ENCODE measurements at places on chromosomes 11 and 22.

DNA sequence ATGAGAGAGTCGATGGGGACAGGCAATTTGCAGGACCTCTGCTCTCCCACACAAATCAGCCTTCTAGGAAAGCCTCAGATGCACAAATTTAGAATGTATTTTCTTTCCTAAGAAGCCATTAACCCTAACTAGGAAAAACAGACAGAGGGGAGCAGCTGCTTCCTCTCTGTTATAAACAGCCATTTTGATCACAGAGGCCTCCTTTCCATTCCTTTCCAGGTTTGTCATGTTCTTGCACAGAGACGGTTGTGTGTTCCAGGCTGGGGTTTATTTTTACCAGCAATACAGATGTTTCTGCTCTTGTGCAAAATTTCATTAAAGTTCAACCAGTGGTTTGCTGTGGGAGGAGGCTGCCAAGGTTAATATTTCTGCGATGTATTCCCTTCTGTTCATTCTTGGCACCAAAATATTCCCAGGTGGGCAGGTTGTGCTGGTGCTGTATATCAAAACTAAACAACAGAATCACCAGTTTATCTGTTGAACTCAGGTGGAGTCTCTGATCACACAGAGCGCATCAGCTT, 90.2 kb downstream of the NAV2 start:
- no peak overlapping the region for H3K27ac ChIP-seq
- no peaks in the 10 kb centered on the region for H3K36me3 ChIP-seq
- DNase-seq, result no peak

DNA sequence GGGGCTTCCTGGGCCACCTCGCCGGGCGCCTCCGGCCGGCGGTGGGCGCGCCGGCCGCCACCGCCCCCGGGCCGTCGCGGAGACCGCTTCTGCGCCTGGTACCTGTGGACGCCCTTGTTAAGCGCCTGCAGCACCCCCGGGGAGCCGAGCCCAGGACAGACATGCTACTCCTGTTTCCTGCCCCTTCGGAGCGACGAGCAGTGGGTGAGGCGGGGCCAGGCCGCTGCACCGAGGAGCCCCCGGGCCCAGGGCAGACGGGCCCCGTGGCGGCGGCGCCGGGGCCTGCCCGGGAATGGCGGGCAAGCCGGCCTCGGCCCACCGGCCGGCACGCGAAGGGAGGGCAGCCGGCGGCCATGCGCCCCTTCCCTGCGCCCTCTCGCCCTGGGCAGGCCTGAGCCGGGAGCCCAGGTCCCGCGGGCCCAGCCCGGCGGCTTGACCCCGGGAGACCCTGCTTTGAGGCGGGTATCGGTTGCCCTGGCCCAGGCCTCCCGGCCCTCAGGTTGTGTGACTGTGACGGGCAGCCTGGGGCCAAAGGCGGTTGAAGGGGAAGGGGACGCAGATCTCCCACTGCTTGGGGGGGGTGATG, 789 bp upstream of the KDM2A start:
- no peaks in the 10 kb centered on the region for H3K27me3 ChIP-seq
- peak; percentile 41 for DNase-seq
- H3K36me3 ChIP-seq, result no peaks in the 10 kb centered on the region
- H3K27ac ChIP-seq, result peak overlapping the region; percentile 84
- H3K4me1 ChIP-seq, result peaks cover 6% of the 10 kb centered on the region

GRCh38 chr22:37206118-37206840, 6.0 kb downstream of the SSTR3 start:
- H3K4me3 ChIP-seq, result no peak overlapping the region
- H3K36me3 ChIP-seq, result no peaks in the 10 kb centered on the region
- no peak for DNase-seq
- H3K4me1 ChIP-seq, result peaks cover 9% of the 10 kb centered on the region
- no peak overlapping the region for H3K27ac ChIP-seq

GRCh38 chr22:45497351-45498145, 5.1 kb upstream of the FBLN1 start:
- DNase-seq, result no peak
- no peaks in the 10 kb centered on the region for H3K36me3 ChIP-seq
- no peak overlapping the region for H3K4me3 ChIP-seq

DNA sequence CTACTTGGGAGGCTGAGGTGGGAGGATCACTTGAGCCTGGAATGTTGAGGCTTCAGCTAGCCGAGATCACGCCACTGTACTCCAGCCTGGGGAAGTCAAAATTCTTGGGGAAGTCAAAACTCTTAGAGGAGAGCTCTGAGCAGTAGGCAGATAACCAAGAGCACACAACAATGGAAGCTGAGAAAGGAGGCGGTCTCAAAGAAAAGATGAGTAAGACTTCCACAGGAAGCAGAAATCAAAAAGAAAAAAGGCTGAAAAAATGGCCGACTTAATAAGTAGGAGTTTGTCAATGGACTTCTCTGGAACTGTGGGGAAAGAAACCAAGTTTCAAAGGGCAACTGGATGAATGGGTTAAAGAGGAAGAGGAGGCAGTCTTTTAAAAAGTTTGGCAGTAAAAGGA, 32.1 kb downstream of the RAB30 start:
- no peaks in the 10 kb centered on the region for H3K36me3 ChIP-seq
- no peaks in the 10 kb centered on the region for H3K27me3 ChIP-seq
- no peak overlapping the region for H3K27ac ChIP-seq
- no peak overlapping the region for H3K4me3 ChIP-seq

- H3K4me3 ChIP-seq, result no peak overlapping the region
- no peak overlapping the region for H3K27ac ChIP-seq
- H3K36me3 ChIP-seq, result no peaks in the 10 kb centered on the region
- no peak for DNase-seq
- no peaks in the 10 kb centered on the region for H3K4me1 ChIP-seq
Observed at GRCh38 chr22:19703869-19704268, 10.4 kb upstream of the SEPTIN5 start.

DNA sequence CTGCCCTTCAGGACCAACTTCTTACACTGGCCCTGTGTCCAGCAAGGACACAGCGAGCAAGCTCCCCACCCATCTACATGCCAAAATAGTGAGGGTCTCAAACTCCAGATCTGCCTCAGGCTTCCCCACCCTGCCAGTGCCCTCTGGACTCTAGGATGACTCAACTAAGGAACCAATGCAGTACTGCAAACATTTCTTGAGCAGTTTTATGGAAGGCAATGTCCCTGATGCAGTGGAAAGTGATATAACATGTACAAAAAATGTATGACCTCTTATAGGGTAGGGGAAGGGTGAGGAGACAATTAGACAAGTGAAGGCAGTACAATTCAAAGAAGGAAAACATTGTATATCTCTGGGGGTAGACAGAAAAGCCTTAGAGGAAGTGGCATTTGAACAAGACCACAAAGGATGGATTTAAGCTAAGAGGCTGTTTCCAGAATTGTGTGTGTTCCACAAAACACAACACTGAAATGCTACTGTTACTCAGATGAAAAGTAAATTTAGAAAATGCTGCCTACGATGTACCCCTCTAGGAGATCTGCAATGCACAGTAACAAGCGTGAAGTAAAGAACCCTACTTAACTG, 47.3 kb downstream of the RAB30 start:
- DNase-seq, result no peak
- no peak overlapping the region for H3K4me3 ChIP-seq
- H3K36me3 ChIP-seq, result no peaks in the 10 kb centered on the region
- H3K27me3 ChIP-seq, result no peaks in the 10 kb centered on the region

DNA sequence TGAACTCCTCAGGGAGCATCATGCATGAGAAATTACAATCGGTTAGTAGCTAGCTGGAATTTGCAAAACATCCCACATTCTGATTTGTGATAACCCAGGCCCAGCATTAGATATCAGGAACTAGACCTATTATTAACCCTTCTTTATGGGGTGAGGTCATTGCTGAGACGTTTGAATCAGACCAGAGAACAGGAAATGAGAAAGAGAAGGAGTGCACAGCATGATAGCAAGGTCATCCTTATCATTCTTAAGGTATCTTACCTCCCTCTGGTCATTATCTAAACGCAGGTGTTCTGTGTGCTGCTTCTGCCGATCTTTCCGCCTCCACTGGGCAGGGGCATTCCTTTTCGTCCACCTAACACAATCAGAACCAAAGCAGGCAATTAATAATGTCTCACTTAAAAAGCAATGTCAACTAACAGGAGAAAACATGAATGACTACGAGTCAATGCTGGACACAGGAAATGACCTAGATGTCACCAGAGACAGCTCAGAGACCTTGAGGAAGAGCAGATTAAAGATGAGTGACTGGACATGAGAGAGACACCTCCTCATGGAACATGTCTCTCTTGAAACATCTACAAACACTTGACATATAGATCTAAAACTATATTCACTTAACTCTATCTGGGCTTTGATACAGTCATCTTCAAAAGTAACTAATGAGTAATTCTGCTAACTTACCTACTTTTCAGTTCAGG, 78.3 kb upstream of the SCUBE2 start:
- no peaks in the 10 kb centered on the region for H3K4me1 ChIP-seq
- H3K36me3 ChIP-seq, result peaks cover 15% of the 10 kb centered on the region
- DNase-seq, result no peak
- H3K4me3 ChIP-seq, result no peak overlapping the region
- no peaks in the 10 kb centered on the region for H3K27me3 ChIP-seq
- no peak overlapping the region for H3K27ac ChIP-seq

DNA sequence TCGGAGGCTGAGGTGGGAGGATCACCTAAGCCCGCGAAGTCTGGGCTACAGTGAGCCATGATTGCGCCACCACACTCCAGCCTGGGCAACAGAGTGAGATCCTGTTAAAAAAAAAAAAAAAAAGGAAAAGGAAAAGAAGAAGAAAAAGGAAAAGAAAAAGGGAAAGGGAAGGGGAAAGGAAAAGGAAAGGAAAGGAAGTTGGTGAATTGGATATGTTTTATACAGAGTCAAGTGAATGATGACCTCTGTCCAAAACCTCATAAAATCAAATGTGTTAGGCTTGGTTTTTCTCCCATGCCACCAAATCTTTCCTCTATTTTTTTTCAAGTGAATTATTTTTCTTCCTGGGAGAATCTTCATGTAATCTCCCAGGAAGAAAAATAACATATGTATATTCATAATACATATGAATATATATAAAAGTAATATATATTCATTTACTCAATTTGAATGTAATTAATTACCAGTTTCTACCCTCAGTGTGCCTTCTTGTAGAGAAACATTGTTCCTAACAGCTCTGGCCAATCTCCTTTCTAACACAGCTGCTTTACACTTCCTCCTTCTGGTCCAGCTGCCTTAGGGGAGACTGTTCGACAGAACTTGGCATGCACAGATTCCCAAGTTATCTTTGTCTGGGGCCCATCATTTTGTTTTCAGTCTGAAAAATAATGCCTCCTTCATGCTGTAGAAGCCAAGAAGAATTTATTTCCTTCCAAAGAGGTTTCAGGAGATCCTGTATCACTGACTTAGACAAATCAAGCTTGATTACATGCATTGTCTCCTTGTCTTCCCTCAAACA, 111.9 kb downstream of the CCDC34 start:
- H3K27me3 ChIP-seq, result no peaks in the 10 kb centered on the region
- no peaks in the 10 kb centered on the region for H3K4me1 ChIP-seq
- no peak overlapping the region for H3K4me3 ChIP-seq
- no peak overlapping the region for H3K27ac ChIP-seq

- no peak overlapping the region for H3K27ac ChIP-seq
- no peaks in the 10 kb centered on the region for H3K36me3 ChIP-seq
- H3K4me1 ChIP-seq, result no peaks in the 10 kb centered on the region
- DNase-seq, result no peak
- no peaks in the 10 kb centered on the region for H3K27me3 ChIP-seq
- no peak overlapping the region for H3K4me3 ChIP-seq
Observed at GRCh38 chr11:117851852-117852251, 24.6 kb downstream of the FXYD6 start.

GRCh38 chr11:44732564-44732963, 5.8 kb downstream of the TSPAN18 start:
- DNase-seq, result no peak
- no peaks in the 10 kb centered on the region for H3K27me3 ChIP-seq
- H3K4me3 ChIP-seq, result no peak overlapping the region
- H3K36me3 ChIP-seq, result no peaks in the 10 kb centered on the region
- H3K27ac ChIP-seq, result no peak overlapping the region

GRCh38 chr22:24926849-24927579, 19.5 kb downstream of the LHFPL7 start:
- H3K36me3 ChIP-seq, result no peaks in the 10 kb centered on the region
- H3K27ac ChIP-seq, result no peak overlapping the region
- no peak for DNase-seq
- H3K4me3 ChIP-seq, result no peak overlapping the region
- no peaks in the 10 kb centered on the region for H3K4me1 ChIP-seq

GRCh38 chr11:131785801-131786200, 415.4 kb downstream of the NTM start:
- H3K27ac ChIP-seq, result no peak overlapping the region
- H3K27me3 ChIP-seq, result no peaks in the 10 kb centered on the region
- DNase-seq, result no peak
- no peak overlapping the region for H3K4me3 ChIP-seq

DNA sequence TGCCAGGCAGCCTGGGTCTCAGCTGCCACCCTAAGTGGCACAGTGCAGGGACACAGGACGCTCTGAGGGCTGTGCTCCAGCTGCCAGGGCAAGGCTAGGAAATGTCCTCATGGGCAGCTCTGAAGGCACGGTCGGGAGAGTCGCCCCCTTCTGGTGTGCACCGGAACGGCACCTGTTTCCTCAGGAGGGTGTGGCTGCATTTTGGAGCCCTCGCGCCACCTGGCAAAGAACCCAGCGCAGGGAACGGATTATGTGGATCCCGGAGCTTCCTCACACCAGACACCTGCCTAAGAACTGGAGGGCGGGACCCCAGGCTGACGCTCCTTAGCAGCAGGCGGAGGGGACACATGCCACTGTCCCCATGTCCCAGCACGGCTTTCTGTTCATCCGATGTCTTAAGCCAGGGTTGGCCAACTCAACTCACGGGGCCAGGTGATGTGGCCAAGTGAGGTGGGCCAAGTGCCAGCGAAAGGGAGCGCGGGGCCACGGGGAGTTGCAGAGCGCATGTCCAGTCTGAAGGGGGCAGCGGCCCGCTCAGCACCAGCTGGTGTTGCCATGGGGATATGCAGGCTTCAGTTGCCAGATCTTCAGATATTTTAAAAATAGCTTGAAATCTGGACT, 5.1 kb upstream of the SLC22A8 start:
- no peak for DNase-seq
- H3K4me3 ChIP-seq, result no peak overlapping the region
- H3K27me3 ChIP-seq, result no peaks in the 10 kb centered on the region
- no peak overlapping the region for H3K27ac ChIP-seq
- H3K36me3 ChIP-seq, result no peaks in the 10 kb centered on the region

- H3K4me3 ChIP-seq, result no peak overlapping the region
- H3K27me3 ChIP-seq, result no peaks in the 10 kb centered on the region
- peaks cover 12% of the 10 kb centered on the region for H3K4me1 ChIP-seq
- no peak for DNase-seq
- no peaks in the 10 kb centered on the region for H3K36me3 ChIP-seq
- no peak overlapping the region for H3K27ac ChIP-seq
Observed at GRCh38 chr11:119209186-119209585, 3.0 kb downstream of the CBL start.

GRCh38 chr11:67522844-67523555, at the start of gene CABP2:
Gene CABP2 (minus strand): TSS chr11:67523446. CDS start chr11:67523326, 120 bp downstream.
- DNase-seq, result no peak
- no peaks in the 10 kb centered on the region for H3K4me1 ChIP-seq
- H3K36me3 ChIP-seq, result no peaks in the 10 kb centered on the region
- no peak within 1 kb of the TSS for H3K4me3 ChIP-seq
- no peak within 1 kb of the TSS for H3K27ac ChIP-seq

All from effector memory CD4-positive, alpha-beta T cell (primary cell).